ENCODE measurements at places on chromosomes 5 and 9. TPM values are rescaled to one million over a fixed set of nuclear protein-coding genes. Genes with fewer than 3 reads are reported as not detected.

- DNase-seq = no peak
Measured at GRCh38 chr9:93217706-93218105, 33.8 kb downstream of the WNK2 start.

DNA sequence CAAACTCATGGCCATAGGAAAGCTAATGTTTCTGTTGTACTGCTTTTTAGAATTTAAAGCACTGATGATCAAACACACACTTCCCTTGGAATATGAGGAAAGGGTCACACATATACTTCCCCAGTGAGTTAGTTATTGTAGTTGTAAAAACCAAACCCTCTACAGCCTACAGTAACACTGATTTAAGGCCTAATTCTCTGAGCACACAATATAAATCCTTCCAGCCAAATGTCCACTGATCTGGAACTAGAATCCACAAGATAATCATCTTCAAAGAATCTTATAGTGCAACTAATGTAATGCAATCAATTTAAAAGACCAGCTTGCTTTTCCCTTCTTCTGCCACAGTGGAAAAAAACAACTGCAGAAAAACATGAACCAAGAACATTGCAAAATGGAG, 219.3 kb downstream of the CAAP1 start:
- DNase-seq = no peak

- DNase-seq = no peak
Measured at GRCh38 chr5:61186634-61187033, 24.4 kb upstream of the SMIM15 start.

NTRK2 gene
- total RNA-seq = 0.16 TPM

DNA sequence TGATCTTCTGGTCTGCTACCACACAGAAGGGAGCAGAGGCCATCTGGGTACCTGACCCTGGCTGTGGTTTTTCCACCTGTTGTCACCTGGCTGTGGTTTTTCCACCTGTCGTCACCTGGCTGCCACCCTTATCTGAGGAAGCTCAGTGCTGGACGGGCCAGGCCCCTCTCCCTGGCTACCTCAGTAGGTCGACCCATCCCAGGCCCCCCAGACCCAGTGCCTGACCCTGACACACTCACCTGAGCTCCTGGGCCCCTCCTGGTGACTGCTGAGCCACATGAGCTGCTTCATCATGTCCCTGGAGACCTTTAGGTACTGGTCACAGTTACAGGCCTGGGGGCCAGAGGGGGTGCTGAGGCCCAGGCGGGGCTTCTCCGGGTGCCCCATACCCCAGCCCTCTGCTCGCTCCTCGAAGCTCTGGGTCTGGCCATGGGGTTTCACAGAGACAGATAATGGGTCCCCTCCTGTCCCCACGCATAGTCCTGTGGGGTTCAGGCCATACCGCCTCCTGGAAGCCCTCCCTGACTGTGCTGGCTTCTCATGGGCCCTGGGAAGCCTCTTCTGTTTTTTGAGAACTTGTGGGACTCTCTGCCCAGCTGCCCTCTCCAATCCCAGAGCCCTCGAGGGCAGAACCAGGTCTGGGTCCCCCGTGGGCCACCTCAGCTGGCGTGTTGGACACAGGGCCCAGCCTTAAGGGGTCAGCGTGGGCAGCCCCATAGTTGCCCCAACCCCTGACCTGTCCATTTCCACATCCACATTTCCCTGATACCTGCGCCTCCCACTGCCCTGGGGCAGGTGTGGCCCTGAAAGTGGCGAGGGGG, 7.5 kb upstream of the NRARP start:
- DNase-seq = no peak

DNA sequence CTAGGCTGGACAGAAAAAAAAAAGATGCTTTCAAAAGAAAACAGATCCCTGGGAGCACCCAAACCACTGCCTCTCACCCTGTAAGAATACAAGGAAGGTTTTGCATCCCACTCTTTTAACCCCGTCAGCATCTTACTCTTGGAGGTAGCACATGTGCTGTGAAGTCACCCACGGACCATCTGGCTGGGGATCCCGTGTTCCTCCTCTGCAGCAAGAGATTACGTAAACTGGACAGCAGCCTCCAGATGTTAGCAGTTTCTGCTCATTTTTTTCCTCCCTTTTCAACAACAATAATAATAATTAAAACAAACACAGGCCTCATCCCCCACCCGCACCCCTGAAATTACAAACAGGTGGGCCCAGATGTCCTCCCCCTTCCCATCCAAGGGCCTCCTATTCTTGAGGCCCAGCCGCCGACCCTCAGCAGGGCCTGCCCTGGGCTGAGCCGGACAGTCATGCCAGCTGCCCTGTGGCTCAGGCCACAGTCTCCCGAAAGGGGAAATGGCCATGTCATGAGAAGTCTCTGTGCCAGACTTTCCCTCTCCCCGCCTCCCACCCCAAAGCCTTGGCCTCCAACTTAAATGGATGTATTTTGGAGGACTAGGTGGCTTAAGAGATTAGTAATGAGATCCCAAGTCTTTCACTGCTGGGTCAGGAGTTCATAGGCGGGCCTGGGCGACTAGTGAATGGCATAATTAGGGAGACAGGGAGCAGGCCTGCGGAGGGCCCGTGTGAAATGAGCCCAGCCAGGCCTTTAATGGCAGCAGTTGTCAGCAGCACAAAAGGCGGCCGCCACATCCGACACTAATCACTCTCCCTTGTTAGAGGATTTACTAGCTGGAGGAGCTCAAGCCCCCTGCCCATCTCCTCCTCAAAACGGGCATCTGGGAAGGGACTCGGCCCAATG, 165.1 kb downstream of the PAPPA start:
- no peak for DNase-seq

DNA sequence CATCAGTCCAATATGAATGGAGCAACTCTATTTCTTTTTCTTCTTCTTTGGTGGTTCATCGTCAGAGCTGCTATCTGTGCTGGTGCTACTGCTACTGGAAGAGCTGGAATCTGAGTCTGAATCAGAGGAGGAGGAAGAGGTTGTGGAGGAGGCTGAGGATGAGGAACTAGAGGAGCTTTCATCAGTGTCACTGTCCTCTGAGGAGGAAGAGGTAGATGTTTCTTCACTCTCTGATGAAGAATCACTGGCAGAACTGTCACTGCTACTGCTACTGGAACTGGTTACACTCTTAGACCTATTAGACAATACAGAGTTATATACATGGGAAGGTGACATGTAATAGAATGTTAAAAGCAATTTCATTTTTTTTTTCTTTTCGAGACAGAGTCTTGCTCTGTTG, 27.8 kb downstream of the ZCCHC10 start:
- DNase-seq = no peak

PCDHA1 gene
- not detected for total RNA-seq

DNA sequence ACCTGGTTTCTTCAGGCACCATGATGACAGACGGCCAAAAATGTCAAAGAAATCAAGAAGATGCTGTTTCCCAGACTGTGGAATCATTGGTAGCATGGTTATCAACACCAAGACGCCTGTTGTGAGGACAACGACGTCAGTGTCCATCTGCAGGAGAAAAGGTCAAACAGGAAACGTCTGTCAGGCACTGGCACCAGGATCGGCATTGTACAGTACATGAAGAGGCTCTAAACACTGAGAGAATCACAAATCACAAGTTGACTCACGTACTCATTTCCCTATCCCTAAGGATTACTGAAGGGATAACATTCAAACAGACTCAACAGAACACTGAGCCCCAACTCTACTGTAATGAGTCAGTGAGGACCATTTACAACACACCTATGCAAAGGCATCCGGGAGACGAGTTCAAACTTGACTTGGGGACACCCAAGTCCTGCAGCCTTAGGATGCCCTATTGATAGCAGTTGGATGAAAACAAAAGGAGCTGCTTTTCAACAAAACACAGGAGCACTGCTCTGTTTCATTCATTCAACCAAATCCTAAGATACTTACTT, 21.0 kb downstream of the TSC1 start:
- DNase-seq = no peak

DNA sequence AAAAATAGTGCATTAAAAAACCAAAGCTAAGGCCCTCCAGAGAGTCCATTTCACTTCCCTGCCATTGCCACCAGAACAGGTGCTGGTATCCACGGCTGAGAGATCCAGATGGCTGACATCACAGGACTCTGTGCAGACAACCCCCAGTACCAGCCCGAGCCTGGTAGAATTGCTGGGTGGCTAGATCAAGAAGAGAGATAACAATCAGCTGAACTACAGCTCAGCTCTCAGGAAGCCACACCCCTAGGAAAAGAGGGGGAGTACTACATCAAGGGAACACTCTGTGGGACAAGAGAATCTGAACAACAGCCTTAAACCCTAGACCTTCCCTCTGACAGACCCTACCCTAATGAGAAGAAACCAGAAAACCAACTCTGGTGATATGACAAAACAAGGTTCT, 73.8 kb upstream of the SLIT3 start:
- no peak for DNase-seq

- no peak for DNase-seq
Measured at GRCh38 chr5:37791321-37791720, 48.5 kb downstream of the GDNF start.

DNA sequence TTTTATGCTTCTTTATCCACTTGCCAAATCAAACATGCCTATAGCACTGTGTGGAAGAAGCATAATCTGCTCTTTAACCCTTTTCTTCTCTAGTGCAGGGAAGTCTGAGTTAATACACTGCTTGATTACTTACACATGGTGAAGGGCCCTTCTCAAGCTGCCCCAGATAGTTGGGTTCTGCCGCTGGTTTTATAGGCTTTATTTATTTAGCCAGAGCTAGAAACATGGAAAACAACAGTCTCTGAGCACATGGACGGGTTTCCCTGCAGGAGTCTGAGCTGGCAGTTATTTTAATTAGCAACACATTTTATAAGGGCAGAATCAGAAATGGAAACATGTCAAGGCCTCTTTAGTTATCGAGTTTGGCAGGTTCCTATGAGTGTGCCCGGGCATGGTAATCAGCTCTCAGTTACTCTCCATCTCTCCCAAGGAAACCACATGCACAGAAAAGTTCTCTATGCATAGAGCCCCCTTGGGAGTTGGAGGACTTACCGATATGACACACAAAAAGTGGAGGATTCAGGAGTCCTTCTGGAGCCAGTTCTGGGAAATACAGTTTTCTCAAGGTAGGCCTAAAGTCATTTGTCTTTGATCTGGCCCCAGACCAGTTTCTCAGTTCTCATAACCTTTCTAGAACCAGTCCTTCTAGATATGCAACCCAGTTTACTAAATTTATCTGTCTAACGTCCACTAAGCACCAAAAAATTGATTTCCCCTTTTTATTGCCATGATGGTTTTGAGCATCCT, 564.8 kb downstream of the ACTL7B start:
- no peak for DNase-seq

FOXE1 gene
- 0.07 TPM for total RNA-seq

GRCh38 chr5:1681955-1682354, 117.7 kb downstream of the MRPL36 start:
- no peak for DNase-seq

DNA sequence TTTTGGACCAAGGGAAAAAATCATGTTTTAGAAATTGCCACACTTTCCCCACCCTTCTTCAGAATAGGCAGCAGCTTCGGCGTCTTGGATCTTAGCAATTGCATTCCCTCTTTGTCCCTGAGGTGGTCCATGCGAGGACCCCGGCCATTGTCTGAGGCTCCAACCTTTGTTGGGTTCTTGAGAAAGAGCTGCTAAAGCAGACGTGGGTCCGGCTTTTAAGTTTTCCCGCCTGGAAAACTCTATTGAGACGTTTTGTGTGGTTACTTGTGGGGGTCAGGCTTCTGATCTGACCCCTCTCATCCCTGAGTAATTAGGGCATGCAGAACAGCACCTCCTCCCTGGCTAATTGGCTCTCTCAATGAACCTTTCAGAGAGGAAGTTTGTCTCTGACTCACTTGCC, 509.6 kb upstream of the TNC start:
- no peak for DNase-seq

GRCh38 chr5:50889790-50890189, 223.4 kb downstream of the PARP8 start:
- DNase-seq = no peak

DNA sequence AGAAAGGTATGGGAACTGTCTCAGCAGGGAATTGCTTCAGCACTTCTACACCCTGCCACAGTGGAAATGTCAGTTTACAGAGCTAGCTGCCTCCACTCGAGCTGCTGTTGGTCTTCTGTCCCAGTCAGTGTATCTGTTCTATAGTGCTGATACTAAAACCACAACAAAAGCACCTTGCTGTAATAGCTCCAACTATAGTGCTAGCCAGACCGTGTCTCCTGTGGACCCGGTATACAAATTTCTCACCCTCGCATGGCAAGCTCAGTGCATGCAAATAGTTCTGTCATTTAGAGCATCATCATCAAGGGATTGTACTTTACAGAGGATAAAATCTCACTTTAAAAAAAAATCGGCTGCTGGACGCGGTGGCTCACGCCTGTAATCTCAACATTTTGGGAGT, 51.5 kb upstream of the IQGAP2 start:
- DNase-seq = no peak

GRCh38 chr9:121267689-121268597, at the start of gene GSN:
TSS of gene GSN (plus strand) at chr9:121268162. CDS start at chr9:121301972, 33,810 bp downstream.
- no peak for DNase-seq

GRCh38 chr9:76732341-76732958, 31.8 kb upstream of the PCA3 start:
- DNase-seq = no peak

NOXA1 gene
- 1.5 TPM for total RNA-seq

DNA sequence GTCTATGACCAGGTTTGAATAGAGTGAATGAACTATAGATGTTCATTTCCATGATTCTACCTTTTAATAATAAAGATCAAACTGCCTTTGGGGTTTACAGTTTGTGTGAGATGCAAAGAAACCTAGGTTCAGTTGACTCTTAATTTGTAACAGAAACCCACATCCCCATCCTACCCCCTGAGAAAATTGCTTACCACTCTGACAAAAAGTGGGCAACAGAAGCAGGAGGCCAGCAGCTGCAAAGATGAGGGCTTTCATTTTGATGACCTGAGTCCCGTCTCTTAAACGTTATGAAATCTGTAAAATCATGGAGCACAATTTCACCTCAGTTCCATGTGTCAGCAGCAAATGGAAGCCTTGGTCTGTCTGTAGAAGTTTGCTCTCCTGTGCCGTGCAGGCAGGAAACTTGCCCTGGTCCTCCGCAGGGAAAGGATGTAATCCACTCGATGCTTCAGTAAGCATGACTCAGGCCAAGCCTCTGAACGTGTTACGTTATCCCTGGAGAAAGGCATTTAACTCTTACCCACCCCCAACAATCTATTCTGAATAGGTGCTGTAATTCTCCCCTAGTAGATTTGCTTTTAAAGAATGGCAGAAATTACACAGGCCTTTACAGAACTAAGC, at the start of gene F2RL2:
Gene F2RL2, minus strand, starts transcription at position 431 of the 624 bp plus-strand sequence. Its CDS starts 173 bp downstream, at position 258.
- no peak for DNase-seq

MEGF10 gene
- 0.07 TPM for total RNA-seq
